ENCODE measurements at places on chromosomes 1 and 21.

- no peak for DNase-seq
These were observed 280.5 kb downstream of the RRAGC start for GRCh38 chr1:38579056-38579455.

- no peak for DNase-seq
These were observed 22.1 kb downstream of the TP73 start for GRCh38 chr1:3674100-3675094.

DNA sequence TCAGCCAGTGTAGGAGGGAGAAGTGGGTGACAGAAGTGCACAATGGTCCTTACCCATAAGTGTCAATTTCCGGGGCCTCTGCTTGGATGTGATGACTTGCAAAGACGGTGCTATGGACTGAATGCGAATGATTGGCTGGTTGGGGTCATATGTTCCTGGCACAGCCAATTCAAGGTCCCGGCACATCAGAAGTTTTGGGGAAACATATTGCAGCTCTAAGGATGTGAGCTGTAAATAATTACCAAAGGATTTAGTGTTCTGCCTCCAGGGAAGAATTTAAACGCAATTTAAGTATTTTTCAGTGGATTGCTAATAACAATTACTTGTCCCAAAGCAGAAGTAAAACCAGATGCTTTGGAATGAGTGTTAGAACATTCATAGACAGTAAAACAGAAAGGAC is 26.9 kb upstream of the EXOSC10 start:
- no peak for DNase-seq

- peak; percentile 8 for DNase-seq
These were observed 239.8 kb upstream of the C1orf105 start for GRCh38 chr1:172180501-172181285.

DNA sequence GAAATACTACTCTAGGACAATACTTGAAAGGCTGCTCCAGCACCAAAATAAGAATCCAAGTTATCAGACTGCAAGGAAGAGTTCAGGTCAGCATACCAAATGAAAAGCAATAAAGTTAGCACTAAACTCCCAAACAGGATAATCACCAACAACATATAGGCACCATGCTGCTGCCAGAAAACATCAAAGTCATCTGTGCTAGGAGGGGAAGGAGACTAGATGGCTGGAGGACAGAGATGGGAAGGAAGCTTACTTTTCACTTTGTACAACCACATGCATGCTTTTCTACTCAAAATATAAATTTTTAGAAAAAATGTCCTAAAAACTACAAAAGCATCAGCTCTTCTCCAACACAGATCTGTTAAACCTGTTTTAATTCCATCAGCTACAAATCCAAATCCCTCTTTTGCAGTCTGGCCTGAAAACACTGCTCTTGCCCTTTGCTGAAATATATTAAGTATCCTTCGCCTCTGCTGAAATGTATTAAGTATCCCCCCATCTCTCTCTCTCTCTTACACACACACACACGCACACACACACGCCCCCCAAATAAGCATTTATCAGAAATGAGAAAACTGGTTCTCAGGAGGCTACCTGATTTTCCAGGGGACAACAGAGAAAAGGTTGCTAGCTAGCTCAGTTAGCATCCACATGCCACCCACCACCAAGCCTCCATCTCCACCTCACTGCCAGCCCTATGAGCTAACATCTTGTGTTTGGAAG is 1.5 kb downstream of the GATAD2B start:
- DNase-seq: no peak

- no peak for DNase-seq
These were observed 7.7 kb downstream of the C1orf226 start for GRCh38 chr1:162389021-162389818.

DNA sequence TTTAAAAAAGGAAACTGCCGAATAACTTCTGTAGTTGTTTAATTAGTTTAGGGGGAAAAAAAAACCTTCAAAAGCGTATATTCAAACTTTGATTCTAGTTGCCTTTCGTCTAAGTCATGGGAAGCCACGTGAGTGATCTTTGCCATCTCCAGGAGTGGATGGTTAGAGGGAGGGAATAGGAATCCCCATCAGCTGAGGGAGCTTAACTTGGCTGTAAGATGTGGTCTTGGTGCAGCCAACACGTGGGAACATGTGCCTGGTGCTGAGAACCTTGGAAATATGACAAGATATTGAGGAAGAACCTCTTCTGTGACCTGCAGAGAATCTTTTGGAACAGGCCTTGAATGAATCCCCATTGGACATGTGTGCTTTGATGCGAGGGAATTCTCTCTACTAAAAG is 1.7 kb downstream of the BACE2 start:
- no peak for DNase-seq

GRCh38 chr1:98045211-98045766 is 124.5 kb upstream of the DPYD start:
- no peak for DNase-seq

DNA sequence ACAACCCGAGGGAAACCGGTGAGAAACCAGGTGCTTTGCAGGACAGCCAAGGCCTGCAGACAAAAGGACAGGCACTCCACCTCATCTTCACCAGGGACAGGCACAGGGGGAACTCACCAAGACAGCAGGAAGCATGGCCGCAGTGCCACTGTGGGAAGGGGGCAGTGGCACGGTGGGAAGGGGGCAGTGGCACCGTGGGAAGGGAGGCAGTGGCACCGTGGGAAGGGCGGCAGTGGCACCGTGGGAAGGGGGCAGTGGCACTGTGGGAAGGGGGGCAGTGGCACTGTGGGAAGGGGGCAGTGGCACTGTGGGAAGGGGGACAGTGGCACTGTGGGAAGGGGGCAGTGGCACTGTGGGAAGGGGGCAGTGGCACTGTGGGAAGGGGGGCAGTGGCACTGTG is 28.4 kb upstream of the LRRC47 start:
- DNase-seq: no peak

- DNase-seq: no peak
These were observed 57.7 kb upstream of the ZC3H11B start for GRCh38 chr1:219670426-219671149.

DNA sequence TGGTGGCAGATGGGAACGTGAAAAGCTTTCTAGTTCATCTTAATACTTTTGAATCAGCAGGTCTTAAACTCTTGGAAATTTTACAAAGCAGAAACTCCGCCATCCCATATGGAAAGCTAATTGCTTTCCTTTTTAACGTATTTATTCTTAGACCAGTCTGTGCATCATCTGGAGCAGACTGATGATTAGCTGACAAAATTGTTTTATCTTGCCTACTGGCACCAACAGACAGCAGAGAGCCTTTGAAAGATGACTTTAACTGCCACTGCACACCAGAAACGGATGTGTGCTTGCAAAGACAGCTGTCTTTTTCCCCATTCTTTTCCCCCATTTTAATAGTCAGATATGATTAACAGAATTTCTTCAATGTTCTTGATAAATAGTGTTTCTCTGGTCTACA is 97.0 kb downstream of the PLD5 start:
- no peak for DNase-seq

- DNase-seq: no peak
These were observed 183.3 kb downstream of the IGSF21 start for GRCh38 chr1:18290740-18291412.

DNA sequence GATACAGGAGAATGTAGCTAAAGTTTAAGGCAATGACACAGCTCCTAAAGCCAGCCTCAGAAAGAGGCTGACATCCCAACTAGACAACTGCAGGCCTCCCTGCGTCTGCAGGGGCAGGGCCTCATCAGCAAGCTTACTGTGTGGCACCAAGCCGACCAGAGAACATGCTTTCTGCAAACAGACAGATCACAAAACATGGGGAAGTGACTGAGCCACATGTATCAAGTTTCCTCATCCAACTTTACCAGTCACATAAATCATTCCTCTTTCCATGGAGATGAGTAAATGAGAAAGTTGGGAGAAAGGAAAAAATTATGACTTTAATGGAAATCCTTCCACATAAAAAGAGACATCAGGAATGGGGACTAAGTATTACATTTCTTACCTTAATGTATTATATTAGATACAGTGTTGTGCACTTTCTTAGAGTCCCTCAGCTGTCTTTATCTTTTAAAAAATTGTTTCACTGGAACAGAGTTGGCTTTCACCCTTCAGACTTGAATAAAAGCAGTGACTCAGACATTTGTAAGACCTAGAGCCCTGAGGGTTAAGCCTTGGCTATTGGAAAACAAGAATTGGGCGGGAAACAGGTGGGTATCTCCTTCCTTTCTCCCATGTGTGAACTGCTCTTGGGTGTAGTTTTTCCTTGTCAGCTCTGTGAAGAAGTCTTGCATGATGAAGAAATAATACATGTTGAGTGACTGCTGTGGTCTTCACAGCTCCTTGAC is 305.7 kb upstream of the SNX7 start:
- DNase-seq: no peak

DNA sequence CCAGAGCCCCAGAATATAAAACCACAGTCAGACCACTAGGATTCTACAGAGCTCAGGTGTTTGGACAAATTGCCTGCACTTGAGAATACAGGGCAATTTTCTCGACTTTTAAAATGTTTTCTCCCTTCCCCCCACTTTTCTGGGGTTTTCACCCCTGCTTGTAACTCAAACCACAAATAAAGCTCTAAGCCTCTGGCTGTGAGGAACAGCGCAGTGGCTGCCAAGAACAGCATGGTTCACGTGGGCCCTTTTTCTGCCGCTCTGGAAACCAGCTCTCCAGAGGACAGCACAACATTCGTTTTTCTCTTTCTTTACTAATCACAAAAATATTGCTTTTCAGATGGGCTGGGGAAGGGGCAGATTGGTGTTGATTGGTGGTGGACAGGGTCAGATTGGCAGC is 102.2 kb upstream of the JUN start:
- peak; percentile 12 for DNase-seq

GRCh38 chr1:6090996-6091822 is 45.5 kb downstream of the KCNAB2 start:
- DNase-seq: no peak

DNA sequence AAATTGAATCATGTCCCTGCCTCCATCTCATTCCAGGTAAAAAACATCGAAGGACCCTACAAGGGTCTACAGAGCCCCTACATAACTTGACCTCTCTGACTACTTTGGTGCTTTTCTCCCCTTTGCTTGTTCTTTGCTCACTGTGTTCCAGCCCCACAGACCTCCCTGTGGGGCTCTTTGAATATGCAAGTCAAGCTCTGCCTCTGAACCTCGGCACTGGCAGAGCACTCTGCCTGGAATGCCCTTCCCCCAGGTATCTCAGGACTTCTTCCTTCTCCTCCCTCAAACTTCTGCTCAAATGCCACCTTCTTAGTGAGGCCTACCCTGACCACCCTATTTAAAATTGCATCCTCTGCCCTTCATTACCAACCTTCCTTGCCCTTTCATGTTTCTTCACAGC is 87.8 kb upstream of the CD34 start:
- DNase-seq: no peak

DNA sequence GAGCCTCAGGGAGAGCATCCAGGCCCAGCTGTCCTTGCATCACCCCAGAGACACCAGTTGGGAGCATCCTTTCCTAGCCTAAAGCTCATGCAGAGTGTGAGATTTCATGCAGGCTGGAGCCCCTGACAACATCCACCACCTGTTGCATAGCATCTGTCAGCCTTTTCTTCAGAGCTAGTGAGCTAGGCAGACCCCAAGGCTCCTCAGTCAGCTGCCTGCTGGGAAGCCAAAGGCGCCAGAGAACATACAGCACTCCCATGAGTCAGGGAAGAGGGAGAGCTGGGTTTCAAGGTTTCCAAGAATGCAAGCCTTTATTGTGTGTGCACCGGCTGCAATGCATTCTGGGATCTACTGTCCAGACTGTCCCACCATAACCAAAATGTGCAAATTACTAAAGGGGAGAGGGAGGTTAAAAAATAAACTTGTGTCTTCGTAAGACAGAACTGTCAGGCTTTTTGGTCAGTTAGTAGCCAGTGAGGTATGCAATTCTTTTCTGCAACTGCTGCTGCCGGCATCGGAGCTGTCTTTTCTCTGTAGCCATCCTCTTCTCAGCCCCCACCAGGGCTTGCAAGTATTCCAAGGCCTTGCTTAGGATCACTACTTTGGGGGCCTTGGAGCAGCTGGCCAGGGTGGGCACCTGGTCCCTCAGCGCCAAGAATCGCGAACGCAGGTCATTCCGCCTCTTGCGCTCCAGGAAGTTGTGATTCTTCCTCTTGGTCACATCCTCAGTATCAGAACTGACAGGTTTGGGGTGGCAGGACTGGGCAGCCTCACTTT is 4.6 kb downstream of the MYCL start:
- DNase-seq: no peak

- DNase-seq: no peak
These were observed at the start of gene ERICH3 for GRCh38 chr1:74673351-74674111. TSS of gene ERICH3 (minus strand) at chr1:74673792. CDS start at chr1:74673519, 273 bp downstream.

DNA sequence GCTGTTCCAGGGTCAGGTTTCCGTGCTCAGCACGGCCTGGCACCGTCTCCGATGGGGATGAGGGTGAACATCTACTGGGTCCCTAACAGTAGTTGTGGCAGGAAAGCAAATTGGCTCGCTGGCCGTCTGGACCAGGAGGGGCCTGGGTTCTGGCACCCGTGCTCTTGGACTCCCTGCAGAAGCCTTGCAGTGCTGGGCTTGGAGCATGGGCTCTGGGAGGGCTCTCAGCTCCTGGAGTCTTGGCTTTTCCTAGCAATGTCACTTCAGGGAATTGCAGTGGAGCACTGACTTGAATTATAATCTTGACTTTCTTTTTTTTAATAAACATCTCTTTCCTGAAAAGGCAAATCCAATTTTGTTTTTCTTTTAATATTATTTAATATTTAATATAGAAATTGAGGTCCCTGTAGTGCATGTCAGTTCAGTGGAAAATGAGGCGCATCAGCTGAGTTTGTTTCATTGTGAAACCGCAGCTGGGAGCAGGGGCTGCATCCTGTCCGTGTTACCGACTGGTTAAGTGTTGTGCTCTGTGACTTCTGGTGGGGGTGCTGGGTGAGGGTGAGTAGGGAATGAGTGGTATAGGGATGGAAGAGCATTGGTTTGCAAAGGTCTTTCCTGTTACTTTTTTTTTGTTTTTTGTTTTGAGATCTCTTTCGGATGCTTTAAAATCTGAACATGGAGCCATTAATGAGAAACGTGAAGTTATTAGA is 64.1 kb downstream of the PEX14 start:
- DNase-seq: no peak

DNA sequence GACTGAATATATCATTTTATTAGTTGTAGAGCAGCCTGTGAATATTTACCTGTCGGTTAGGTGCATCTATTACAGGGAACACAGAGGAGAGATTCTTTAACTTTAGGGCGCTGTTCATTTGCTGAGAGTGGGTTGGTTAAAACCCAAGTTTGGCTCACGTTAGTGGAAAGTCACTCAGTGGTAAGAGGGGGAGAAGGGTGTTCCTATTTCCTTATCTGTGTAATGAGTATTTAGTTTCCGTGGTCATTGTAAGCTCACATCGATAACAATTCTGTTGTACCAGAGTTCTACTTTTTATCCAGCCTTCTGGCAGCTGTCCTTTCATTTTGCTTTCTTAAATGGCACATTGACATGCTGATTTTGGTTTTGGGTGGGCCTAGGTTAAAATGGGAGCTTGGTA is 773.2 kb upstream of the ADAMTS5 start:
- DNase-seq: no peak

DNA sequence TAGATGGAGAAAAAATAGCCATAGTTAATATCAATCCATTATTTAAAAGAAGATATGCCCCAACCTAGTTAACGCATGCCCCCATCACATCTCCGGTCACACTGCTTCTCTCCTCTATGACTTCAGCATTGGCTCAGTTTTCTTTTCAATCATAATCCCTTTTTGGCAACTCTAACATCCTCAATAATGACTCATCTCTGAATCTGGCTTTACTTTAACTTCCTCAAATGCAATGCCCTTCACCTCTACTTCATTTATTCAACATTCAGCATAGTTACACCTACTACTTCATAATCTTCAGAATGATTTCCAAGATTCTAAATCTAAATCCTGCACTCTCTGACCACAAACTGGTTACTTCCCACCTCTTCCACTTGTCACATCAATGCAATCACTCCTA is 417.3 kb downstream of the USH2A start:
- DNase-seq: no peak

GRCh38 chr1:46064708-46065107 is 67.7 kb downstream of the PIK3R3 start:
- no peak for DNase-seq
